WTC11 (cell line): ENCODE measurements at places on chromosomes 4 and X.

GRCh38 chr4:74114234-74114633 lies 15.2 kb upstream of the CXCL2 start:
- DNase-seq: no peak
- no peaks in the 10 kb centered on the region for H3K27me3 ChIP-seq
- no peaks in the 10 kb centered on the region for H3K36me3 ChIP-seq
- no peak overlapping the region for H3K4me3 ChIP-seq
- no peak overlapping the region for H3K27ac ChIP-seq

DNA sequence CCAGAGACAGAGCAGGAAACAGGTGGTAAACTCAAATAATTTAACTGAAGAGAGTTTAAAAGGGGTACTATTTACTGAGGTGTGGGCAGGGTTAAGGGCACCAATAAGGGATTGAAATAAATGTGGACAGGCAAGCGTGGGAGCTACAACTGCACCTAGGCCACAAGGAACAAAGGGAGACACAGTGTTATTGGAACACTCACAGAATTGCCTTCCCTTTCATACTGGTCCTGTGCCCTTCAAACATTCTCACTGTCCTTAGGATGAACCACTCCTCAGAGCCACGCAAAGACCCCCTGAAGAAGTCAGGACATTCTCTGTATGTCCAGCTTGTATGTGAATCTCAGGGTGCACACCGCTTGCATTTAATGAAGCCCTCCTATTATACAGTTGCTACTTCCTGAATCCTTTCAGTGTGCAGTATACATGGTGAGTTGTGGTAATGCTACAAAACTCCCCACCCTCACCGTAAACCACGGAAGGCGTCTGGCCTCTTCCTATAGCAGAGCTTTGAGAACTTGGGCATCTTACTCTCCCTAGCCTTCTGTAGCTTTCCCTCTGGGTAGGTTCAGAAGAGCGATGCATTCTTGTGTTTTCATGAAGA lies 9.6 kb upstream of the MRPL1 start:
- H3K27ac ChIP-seq: no peak overlapping the region
- peaks cover under 1% of the 10 kb centered on the region for H3K4me1 ChIP-seq
- no peaks in the 10 kb centered on the region for H3K36me3 ChIP-seq
- DNase-seq: no peak

DNA sequence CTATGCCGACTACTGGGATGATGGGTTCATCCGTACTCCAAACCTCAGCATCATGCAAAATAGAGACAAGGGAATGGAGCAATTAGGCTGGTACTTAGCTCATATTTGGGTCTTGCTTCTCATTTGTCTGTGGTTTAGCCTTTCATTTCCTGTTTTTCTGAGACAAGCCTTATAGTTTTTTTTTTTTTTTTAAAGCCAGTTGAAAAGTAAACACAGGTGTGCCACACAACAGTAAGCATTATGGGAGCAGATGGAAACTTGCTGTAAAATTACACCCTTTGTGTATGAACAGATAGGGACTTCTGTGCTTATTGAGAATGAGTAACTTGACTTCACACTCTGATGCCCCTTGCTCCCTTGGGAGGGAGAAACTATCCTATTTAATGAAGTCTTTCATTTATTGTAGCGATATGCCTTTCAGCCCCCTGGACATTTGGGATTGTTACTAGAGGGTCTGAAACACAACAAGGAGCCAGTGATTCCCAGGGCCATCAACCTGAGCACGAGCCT lies 13.7 kb downstream of the RASSF6 start:
- H3K36me3 ChIP-seq: no peaks in the 10 kb centered on the region
- H3K4me1 ChIP-seq: peaks cover 10% of the 10 kb centered on the region
- no peaks in the 10 kb centered on the region for H3K27me3 ChIP-seq
- DNase-seq: no peak
- H3K27ac ChIP-seq: no peak overlapping the region

GRCh38 chr4:141132709-141133145 lies 542 bp downstream of the RNF150 start:
- H3K4me1 ChIP-seq: peaks cover 28% of the 10 kb centered on the region
- H3K4me3 ChIP-seq: peak overlapping the region; percentile 83
- no peaks in the 10 kb centered on the region for H3K36me3 ChIP-seq
- no peak overlapping the region for H3K27ac ChIP-seq
- peak; percentile 36 for DNase-seq

DNA sequence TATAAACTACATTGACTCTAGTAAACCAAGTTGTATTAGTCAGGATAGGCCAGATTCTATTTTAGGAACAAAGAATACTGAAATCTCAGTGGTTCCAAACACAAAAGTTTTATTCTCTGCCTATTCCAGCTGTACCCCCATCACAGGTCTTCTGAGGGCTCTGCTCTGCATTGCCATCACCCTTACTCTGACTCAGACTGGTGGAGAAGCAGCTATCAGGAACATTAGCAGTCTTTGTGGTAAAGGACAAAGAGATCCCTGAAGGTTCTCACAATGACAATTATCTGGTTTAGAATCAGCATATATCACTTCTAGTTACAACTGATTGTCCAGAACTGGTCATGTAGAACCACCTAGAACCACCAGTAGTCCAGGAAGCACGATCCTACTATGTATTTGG lies 251.1 kb downstream of the GLUD2 start:
- H3K27me3 ChIP-seq: no peaks in the 10 kb centered on the region
- no peaks in the 10 kb centered on the region for H3K4me1 ChIP-seq
- H3K4me3 ChIP-seq: no peak overlapping the region
- H3K36me3 ChIP-seq: no peaks in the 10 kb centered on the region
- no peak for DNase-seq
- H3K27ac ChIP-seq: no peak overlapping the region

GRCh38 chr4:120520761-120521160 lies 401.8 kb downstream of the PRDM5 start:
- no peaks in the 10 kb centered on the region for H3K27me3 ChIP-seq
- DNase-seq: no peak
- peak overlapping the region; percentile 50; the same call in 1 of the 2 replicates for H3K27ac ChIP-seq
- peaks cover 44% of the 10 kb centered on the region for H3K4me1 ChIP-seq
- H3K4me3 ChIP-seq: no peak overlapping the region
- no peaks in the 10 kb centered on the region for H3K36me3 ChIP-seq

- no peaks in the 10 kb centered on the region for H3K36me3 ChIP-seq
- peaks cover 18% of the 10 kb centered on the region for H3K27me3 ChIP-seq
- DNase-seq: no peak
- H3K4me3 ChIP-seq: no peak overlapping the region
- no peak overlapping the region for H3K27ac ChIP-seq
These were observed 71.9 kb upstream of the PHOX2B start for GRCh38 chr4:41820473-41820872.

GRCh38 chrX:33589316-33589715 lies 378.0 kb upstream of the DMD start:
- H3K36me3 ChIP-seq: no peaks in the 10 kb centered on the region
- no peak overlapping the region for H3K27ac ChIP-seq
- H3K27me3 ChIP-seq: no peaks in the 10 kb centered on the region
- peaks cover 5% of the 10 kb centered on the region for H3K4me1 ChIP-seq
- DNase-seq: no peak
- no peak overlapping the region for H3K4me3 ChIP-seq
